ENCODE measurements at places on chromosomes 16 and 17.

GRCh38 chr17:57949649-57950048 is 5.6 kb downstream of the CUEDC1 start:
- DNase-seq: no peak

- DNase-seq: no peak
Measured at GRCh38 chr17:50614471-50615051, 20.1 kb upstream of the ABCC3 start.

- DNase-seq: no peak
Measured at GRCh38 chr16:50501251-50501650, 46.9 kb upstream of the NKD1 start.

DNA sequence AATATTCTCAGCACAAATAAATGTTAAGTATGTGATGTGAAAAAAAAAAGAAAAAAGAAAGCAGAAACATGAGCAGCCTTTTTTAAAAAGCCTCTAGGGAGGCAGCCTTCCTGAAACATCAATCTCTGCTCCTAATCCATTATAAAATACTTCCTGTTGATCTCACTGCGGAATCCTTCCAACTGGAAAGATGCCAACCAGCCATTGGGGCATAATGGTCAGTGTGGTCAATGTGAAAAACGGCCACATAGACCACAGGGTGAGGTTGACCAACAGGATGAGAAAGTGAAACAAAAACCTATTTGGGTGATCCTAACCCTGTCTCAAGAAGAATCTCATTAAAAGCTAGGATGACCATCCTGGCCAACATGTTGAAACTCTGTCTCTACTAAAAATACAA is 26.1 kb upstream of the ABCA8 start:
- DNase-seq: peak; percentile 85

DNA sequence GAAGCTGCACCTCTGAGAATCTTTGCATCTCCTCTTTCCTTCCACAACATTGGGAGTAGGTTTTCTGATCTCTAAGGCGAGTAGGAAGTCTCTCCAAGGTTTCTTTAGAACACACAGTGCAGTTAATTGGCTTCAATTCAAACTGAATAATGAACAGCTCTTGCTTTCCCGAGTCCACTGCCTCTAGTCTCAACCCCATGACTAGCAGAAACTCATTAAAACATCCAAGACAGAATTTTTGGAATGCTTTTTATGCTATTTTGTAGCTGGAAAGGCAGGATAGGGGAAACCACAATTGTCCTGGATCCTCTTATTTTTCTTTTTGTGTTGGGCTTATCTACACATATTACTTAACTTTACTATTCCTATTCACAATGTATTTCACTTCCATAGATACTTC is 206.6 kb downstream of the CDH8 start:
- DNase-seq: peak; percentile 12

- no peak for DNase-seq
Measured at GRCh38 chr17:51427323-51427811, 167.0 kb downstream of the UTP18 start.

DNA sequence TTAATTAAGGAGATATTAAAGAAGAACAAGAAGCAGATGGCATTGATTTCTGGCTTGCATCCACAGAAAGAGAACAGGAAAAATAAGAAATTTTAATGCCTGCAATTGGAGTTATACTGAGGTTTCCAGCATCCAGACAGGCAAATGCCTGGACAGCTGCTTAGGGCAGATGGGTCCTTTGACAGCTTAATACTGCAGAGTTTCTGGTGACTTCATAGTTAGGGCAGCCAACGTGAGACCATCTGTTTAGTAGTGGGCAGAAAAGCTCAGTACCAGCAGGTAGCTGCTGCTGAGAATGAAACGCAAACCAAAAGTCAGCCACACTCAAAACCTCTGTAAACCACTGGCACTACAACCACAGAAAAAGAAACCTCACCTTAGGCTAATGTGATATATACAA is 109.8 kb downstream of the CDK5R1 start:
- DNase-seq: peak; percentile 19

- DNase-seq: no peak
Measured at GRCh38 chr16:55501549-55502322, 7.1 kb upstream of the LPCAT2 start.

DNA sequence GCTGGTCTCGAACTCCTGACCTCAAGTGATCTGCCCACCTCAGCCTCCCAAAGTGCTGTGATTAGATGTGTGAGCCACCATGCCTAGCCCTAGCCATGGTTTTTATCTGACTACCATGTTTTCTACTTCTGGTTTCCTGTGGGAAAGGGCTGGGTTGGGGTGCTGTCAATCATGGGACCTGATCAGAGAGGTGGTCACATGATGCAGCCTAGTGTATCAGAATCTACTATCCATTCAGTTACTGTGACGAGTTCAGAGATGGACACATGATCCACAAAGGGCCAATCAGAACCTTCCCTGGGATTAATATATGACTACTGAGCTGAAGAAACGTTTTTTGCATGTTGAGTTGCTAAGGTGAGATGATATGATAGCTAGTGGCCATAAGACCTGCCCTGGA is 59.1 kb downstream of the ABCC6 start:
- no peak for DNase-seq

DNA sequence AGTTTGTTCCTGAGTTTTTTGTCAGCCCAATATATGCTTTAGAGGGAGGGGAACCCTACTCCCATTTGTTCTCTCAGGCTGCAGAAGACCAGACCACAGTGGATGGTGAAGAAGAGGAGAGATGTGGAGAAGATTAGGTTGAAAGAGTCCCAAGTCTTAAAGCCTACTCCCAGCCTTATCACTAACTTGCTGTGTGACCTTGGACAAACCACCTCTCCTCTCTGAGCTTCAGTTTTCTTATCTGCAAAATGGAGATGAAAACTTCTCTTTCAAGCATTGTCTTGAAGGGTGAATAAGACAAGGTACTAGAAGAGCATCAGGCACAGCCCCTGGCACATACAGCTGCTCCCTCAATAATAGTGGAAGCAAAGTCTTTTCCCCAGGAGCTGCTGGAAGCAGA is 15.1 kb upstream of the LHX1 start:
- no peak for DNase-seq

DNA sequence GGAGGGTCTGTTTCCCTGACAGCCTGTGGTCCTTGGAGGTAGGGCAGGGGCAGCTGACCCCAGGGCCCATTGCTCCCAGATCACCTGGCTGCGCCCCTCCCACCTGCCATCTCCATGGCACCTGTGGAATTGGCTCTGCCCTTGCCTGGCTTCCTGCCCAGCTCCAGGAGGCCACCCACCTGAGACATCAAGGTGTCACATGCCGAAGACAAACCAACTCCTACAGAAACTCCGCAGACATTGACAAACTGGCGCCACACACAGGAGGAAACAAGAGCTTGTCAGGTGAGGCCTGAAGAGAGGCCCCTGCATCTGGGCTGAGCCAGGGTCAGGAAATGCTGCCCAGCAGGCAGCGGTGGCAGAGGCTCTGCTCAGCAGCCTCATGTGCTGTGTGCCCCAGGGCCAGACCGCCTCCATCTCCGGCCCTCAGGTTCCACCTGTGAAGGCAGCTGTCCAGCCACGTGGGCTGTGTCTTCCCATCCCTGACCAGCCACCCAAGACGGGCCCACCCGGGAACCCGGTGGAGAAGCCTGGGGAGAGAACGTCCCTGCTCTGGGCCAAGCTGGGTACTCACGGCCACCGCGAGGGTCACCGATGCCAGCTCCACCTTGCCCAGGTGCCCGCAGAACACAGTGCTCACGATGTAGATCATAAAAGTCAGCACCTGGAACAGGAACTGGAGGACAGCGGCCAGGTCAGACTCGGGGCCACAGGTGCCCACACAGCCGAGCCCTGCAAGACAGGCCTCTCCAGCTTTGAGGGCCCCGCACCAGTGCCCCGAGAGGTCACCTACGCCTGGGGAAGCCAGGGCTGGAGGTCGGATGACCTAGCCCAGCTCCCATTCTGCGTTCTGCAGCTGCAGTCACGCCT is 1.6 kb downstream of the SLC47A2 start:
- DNase-seq: no peak

GRCh38 chr17:75850928-75851692 is 4.0 kb downstream of the WBP2 start:
- DNase-seq: peak; percentile 61

DNA sequence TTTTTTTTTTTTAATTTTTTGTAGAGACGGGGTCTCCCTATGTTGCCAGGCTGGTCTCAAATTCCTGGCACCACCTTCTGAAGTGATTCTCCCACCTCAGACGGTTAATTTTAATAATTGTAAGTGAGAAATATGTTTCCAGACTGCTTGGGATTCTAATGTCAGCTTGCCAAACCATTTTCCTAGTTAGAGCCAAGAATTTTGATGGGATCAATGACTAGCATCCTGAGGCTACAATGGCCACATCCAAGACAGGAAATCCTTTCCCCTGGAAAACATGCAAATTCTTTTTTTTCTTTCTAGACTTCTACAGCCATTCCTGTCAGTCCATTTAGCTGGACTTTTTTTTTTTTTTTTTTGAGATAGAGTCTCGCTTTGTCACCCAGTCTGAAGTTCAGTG is 32.6 kb downstream of the IGF2BP1 start:
- DNase-seq: peak; percentile 6

GRCh38 chr17:28033972-28034714 is 8.3 kb upstream of the NLK start:
- DNase-seq: peak; percentile 82

DNA sequence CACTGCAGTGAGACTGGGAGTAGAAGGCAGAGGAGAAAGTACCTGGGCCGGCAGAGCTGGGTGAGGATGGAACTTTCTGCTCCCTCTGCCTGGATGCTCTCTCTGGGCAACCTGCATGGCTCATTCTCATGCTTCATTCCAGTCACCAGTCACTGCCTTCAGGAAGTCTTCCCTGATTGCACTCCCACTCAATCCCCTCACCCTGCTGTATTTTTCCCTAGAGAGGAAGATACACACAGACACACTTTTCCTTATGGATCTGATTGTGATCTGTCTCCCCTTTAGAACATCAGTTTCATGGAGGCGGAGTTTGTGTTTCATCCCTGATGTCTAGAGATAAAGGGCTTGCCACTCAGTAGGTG is 44.9 kb downstream of the MEAK7 start:
- no peak for DNase-seq

DNA sequence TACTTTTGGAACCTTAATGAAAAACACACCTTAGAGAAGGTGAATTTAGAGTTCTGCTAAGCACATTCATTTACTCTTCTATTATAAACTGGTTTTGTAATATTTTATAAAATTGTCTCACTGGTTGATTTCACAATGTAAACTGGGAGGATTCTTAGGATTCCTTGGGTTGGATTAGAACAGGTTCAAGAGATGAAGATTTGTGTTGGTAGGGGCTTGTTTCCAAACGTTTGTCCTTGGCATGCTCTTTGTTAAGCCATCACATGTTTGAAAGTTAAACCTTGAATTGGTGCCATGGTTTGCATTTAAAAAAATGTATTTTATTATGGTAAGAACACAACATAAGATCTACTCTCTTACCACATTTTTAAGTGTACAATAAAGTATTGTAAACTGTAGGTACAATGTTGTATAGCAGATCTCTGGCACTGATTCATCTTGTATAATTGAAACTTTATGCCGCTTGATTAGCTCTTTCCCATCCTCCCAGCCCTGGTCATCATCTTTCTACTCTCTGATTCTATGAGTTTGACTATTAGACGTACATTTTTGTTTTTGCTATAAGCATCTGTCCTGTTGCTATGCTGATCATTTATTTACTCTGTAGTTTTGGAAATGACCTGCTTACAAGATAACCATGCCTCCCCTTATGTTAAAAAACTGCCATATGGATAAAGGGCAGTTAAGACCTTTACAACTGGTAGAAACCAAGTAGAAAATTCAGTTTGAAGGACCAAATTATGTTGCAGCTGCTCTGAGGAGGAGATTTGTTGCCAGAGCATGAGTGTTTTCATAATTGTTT is 9.6 kb downstream of the FTO start:
- no peak for DNase-seq

- no peak for DNase-seq
Measured at GRCh38 chr16:84905965-84906460, 86.2 kb downstream of the CRISPLD2 start.

DNA sequence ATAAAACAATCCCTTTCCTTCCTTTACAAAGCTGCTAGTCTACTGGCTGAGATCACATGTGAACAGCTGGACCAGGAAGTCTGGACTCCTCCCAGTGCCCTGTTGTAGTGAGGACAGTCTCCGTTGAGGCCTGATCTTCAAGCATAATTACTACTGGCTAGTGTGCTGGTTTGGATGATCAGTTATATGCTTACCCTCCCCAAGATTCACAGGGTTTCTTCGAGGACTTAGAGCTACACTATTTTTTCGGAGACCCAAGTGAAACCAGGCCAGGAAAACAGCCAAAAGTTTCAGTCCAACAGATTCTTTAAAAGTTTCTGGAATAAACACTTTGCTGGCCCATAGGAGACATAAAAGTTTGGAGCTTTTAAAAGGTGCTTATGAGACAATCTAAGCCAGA is 194.9 kb upstream of the CDH11 start:
- DNase-seq: no peak

DNA sequence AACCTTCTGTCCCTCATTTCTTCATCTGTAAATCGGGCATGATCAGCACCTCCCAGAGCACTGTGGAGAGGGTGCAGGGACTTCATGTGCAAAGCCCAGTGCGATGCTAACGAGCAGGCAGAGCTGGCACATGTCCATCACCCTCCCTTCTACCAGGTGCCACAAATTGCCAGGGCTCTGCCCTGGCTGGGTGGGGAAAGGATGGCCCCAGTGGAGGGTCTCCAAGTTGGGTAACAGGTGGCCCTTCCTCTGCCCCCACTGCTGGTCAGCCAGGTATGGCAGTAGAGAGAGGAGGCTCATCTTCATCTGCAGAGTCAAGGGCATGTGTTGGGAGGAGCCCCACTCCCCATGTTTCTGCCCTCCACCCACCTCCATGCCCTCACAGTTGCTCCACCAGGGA is 61.5 kb upstream of the CDH5 start:
- DNase-seq: no peak

GRCh38 chr17:970364-970763 is 9.2 kb downstream of the NXN start:
- DNase-seq: no peak

DNA sequence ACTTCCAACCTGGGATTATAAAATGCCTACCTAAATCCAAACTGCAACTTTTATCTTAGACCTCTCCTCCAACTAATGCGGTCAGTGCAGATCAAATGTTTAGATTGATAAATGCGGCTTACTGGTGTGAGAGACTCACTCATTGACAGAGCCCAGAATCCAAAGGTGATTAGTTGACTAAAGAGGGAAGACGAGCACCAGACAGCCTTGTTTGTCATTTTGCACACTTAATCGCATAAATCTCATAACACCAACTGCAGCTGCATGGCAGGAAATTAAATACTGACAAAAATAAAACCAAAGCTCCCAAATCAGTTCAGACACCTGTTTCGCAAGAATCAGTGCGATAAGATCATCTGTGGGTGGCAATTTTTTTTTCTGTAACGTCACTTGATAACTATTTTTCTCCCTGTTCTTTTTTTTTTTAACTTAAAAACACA is 35.9 kb downstream of the NACA2 start:
- DNase-seq: no peak

GRCh38 chr16:22681554-22682291 is 132.2 kb upstream of the HS3ST2 start:
- no peak for DNase-seq

GRCh38 chr16:69188236-69188549 is 1.2 kb downstream of the SNTB2 start:
- no peak for DNase-seq
